NB4 (cell line): ENCODE measurements at places on chromosomes 1 and 21.

GRCh38 chr1:234975941-234976860, 152.4 kb downstream of the TOMM20 start:
- no peak for DNase-seq

DNA sequence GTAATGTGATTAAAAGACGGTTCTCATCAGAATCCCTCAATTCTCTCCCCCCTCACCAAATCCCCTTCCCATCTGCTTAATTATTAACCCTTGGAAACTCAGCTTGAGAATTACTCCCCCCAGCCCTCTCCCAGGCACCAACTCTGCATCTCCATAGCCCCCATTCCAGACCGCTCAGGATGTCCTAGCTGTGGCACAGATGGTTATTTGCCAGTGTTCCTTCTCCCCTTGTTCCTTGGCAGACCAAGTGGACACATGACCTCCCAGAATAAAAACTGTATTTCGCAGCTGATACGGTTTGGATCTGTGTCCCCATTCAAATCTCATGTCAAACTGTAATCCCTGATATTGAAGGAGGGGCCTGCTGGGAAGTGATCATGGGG, 14.6 kb downstream of the HENMT1 start:
- DNase-seq, result no peak

- DNase-seq, result no peak
These were observed at the start of gene CAPN8 for GRCh38 chr1:223665592-223666312. Gene CAPN8, minus strand, starts transcription at chr1:223665701. Its CDS starts 55 bp downstream, at chr1:223665646.

- peak; percentile 33 for DNase-seq
These were observed 423 bp downstream of the URB1 start for GRCh38 chr21:32392299-32392879.

DNA sequence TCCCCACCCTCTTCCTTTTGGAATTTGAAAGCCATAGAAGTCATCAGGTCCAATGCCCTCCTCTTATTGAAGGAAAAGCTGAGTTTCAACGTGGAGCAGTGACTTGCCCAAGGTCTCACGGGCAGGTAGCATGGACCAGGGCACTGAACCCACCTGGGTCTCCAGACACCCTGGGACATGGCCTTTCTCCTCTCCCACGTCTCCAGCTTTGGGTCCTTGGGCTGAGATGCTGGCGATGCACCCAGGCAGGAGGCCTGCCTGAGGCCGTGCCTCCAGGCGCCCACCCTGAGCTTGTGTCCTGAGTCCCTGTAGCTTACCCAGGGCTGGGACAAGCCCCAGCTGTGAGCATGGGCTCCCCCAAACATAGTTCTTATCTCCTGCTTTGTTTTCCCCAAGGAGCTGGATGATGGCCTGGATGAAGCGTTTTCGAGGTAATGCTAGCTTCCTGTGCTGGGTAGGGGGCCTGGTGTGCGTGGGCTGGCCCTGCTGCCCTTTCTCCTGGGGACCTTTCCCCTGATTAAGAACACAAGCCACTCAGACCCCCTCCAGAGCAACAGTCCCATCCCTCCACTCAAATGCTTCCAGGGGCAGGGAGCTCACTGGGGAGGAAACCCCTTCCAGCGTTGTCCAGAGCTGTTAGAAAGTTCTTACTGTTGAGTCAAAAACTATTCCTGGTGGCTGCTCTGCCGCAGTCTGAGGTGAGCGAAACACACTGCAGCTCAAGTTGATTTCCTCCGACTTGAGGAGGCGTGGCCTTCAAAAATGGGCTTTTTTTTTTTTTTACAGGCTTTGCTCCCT, 21.6 kb downstream of the LDLRAP1 start:
- DNase-seq, result no peak

- no peak for DNase-seq
These were observed 10.1 kb downstream of the TADA1 start for GRCh38 chr1:166865926-166866325.

DNA sequence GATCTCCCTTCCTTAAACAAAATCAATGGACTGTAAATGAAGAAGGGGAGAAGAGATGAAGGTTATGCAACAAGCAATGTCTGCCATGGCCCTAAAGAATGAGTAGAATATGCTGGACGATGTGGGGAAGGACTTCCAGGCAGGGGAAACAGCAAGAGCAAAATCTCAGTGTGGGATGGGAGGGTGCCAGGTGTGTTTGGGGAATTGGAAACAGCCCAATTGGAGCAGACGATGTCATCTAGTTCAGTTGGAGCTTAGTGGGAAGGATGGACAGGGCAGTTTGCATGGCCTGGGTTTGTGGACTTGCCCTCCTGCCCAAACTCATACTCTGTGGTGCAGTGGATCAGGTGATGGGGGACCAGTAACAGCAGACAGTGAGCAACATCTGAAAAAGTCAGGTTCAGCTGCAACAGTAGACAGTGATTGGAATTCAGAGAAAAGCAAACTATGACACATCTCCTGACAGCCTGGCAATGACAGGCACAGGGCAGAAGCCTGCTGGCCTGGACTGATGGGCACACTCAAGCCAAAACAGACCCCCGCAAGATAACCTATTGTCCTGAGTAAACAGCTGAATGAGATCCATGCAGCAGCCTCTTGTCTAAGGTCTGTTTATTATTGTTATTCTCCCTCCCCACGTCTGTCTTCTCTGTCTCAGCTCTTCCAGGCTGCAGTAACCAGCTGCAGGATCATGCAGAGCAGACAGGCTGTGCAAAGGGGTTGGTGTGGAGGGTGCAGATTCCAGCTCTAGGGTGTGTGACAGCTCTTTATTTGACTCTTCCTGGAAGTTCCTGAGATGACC, 50.5 kb upstream of the PRELP start:
- no peak for DNase-seq

- DNase-seq, result no peak
These were observed 336.1 kb upstream of the ZP4 start for GRCh38 chr1:238226810-238227209.

DNA sequence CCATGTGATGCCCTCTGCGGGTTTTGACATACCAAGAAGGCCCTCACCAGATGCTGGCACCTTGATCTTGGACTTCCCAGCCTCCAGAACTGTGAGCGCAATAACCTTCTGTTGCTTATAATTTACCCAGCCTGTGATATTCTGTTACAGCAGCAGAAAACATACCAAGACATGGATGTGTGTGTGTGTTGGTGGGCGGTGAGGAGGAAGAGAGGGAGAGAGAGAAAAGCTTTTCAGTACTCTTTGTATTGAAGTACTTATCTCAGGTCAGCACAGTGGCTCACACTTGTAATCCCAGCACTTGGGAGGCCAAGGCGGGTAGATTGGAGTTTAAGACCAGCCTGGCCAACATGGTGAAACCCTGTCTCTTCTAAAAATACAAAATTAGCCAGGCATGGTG, 23.1 kb downstream of the TRAPPC10 start:
- no peak for DNase-seq
